ENCODE measurements at places on chromosomes 2 and 18.

- no peak for DNase-seq
These were observed 37.9 kb downstream of the TRIB2 start for GRCh38 chr2:12754643-12755042.

- DNase-seq = no peak
These were observed 93.2 kb downstream of the CACNB4 start for GRCh38 chr2:152005607-152006006.

DNA sequence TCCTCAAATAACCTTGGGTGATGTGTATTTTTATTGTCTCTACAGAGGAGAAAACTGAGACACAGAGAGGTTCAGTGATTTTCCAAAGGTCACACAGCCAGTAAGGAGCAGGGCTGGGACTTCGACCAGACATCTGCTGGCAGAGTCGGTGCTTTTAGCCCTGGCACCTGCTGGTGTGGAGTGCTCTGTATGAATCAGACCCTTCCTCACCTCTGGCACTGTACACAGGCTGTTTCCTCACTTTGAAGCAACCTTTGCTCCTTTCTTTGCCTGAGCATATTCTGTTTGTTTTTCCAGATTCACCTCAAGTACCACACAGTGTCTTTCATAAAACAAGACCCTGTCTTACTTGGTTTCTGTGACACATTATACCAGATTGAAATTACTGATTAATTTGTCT lies 107.9 kb downstream of the DPP10 start:
- DNase-seq = no peak

DNA sequence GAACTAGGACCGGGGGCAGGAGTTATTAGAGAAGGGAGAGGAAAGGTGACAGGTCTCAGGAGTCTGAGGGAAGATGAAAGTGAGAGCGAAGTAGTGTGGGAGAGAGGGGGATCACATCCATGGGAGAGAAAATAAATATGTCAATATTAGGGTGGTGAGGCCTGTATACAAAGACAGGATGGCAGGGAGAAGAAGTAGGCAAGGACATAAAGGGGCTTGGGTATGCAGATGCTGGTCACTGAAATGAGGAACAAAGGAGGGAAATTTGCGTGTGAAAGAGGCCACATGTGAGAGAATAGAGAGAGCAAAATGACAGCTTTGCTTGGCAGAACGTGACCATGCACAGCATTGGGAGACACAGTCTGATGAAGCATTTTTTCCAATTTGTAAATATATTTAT lies 13.6 kb downstream of the METAP1D start:
- DNase-seq = no peak

GRCh38 chr18:73784853-73785252 lies 362.8 kb downstream of the FBXO15 start:
- no peak for DNase-seq
